ELF-1 (cell line): ENCODE measurements at places on chromosomes 13 and 19.

DNA sequence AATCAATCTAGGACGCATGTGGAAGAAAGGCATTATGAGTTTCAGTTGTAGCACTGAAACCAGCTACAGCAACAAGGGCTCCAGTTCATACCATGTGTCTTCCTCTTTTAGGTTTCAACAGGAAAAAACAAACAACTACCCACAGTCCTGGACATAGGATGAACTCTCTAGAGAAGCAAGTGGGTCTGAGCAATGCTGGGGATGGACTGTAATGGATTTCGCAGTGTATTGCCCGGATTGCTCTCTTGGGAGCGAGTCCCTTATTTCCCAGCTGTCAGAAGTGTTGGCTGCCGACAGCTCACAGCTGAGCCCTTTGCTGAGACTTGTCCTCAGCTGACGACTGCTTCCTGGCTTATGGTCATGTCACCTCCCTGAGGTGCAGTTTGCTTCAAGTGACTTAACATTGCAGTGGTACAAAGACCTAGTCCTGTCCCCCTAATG lies 12.1 kb upstream of the MYCBP2 start:
- DNase-seq = no peak

DNA sequence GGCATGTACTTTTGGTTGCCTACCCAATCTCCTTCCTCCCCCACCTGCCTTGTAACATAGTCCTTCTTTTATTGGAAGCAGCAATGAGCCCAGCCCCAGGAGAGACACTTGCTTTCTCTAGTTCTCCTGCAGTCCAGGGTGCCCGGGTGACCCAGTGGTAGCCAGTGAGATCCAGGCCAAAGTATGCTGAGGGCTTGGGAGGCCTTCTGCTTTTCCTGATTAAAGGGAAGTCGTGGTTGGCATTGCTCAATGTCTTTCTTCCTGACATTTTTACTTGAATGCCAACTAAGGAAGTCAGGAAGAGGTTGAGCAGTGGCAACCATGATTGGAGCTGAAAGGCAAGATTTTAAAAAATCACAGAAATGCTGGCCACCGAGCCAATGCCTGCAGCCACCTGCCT lies 25.7 kb downstream of the CNMD start:
- DNase-seq = no peak

- DNase-seq = no peak
These were observed 379.0 kb downstream of the OXGR1 start for GRCh38 chr13:96615252-96615651.

DNA sequence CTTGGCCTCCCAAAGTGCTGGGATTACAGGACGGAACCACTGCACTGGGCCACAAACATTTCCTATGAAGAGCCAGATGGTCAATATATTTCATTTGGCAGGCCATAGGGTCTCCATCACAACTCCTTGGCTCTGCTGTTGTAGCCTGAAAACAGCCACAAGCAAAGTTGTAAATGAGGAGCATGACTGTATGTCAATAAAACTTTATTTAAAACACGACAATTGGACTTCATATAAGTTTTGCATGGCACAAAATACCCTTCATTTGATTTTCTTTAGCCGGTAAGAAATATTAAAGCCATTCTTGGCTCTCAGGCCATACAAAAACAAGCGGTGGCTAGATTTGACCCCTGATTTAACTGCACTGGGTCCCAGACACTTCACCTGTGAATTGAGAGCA lies 3.1 kb upstream of the FPR1 start:
- DNase-seq = no peak

DNA sequence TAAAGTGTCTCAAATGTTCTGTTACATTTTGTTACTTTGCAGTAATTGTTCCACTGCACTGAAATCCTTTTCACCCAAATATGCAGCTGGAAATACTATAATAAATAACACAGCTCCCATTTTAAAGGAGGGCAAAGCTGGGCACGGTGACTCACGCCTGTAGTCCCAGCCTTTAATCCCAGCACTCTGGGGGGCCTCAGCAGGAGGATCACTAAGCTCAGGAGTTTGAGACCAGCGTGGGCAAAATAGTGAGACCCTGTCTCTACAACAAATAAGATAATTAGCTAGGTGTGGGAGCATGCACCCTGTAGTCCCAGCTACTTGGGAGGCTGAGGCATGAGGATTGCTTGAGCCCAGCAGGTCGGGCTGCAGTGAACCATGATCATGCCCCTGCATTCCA lies 7.5 kb upstream of the UBAC2 start:
- DNase-seq = no peak

DNA sequence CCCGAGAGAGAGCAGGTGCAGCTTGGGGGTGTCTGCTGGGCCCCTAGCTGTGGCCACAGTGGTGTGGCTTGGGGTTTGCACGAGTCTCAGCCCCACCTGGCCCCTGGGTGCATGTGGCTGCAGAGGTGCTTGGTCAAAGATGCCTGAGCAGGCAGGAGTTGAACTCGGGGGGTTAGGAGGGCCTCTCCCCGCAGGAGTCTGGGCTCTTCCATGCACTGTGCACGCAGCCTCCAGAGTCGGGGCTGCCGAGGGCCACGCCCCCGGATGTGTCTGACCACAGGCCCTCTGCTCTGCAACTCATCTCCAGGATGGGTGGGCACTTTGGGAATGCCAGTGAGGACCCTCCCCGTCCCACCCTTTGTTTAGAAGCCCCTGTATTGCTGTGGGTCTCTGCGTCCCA lies 91.5 kb upstream of the MCF2L start:
- no peak for DNase-seq

- DNase-seq = no peak
These were observed 405.8 kb downstream of the FGF9 start for GRCh38 chr13:22076658-22077057.

DNA sequence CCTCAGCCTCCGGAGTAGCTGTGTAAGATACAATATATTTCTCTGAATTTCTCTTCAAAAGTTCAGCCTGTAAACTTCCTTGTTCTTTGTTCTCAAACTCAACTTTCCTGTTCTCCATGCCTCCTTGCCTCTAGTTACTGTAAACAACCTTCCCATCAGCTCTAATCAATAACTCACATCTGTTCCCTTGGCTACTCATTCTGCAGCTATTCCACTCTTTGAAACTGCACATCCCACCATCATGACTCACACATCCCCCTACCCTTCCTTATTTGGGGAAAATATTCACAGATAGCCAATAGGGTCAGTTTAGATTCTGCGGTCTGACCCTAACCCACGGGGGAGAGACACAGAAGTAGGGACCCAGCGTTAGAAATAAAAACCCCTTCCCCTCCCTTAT lies 2.0 kb downstream of the ZNF562 start:
- peak; percentile 8 for DNase-seq

DNA sequence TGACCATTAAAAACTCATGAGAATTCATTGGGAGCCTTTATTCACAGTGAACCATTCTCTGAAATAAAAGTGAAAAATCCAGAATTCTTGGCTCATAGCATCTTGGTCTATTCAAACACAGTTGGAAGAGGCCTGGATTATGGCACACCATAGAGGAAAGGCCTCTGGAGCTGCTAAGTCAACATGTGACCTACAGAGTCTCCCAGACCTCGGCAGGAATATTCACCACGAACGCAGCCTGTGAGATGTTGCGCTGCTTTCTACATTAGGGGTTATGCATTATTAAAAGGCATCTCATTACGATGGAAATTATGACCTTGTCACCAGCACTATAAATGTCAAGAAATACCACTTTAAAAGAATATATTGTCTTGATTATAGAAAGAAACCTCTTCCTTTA lies 132.6 kb downstream of the EFNB2 start:
- DNase-seq = no peak

DNA sequence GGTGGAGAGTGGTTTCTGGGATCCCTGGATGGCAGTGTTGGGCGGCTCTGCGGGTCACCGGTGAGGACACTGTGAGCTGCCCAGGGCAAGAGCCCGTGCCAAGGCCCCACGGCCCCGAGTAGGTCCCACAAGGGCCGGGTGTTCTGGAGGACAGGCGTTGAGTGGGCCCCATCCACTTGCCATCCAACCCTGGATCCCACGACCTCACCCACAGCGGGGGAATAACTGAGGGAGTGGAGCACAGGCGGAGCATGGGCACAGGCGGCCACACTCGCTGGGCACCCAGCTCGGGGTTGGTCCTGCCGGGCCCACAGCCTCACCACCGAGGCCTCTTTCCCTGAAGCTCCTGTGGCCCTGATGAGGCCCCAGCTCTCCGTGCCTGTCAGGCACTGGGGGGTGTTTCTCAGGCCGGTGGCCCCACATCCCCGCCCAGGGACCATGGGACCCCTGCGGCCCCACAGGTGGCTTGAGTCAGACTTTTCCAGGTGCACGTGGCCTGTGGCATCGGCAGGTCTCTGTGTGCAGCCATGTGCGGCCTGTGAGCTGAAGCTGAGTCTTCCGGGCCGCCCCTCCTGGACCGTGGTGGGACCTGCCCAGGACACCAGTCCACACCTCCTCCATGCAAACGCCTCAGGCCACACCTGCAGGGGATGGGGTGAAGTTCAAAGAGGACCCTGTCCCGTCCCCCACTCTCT lies 16.6 kb downstream of the TMEM255B start:
- no peak for DNase-seq

- DNase-seq = no peak
These were observed 6.0 kb upstream of the RABAC1 start for GRCh38 chr19:41965106-41965505.

DNA sequence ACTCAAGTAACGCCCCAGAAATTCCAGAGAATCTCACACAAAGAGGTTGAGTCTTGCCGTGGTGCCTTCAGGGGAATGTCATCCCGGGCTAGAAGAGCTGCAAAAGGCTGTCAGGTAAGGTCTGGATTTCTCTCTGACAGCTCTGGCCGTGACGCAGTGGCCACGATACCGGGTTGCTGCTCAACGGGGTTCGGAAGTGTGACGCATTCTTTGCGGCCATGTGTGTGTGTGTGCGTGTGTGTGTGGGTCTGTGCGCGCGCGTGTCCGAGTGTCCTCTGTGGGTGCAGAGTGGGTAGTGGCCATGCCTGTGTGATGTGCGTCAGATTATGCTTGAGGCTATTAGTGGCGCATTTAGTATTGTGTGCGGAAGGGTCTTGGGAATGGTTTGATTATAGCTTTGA lies 306 bp downstream of the ZNF540 start:
- DNase-seq = no peak

GRCh38 chr19:38698225-38699026 lies 45.8 kb downstream of the CAPN12 start:
- DNase-seq = no peak

DNA sequence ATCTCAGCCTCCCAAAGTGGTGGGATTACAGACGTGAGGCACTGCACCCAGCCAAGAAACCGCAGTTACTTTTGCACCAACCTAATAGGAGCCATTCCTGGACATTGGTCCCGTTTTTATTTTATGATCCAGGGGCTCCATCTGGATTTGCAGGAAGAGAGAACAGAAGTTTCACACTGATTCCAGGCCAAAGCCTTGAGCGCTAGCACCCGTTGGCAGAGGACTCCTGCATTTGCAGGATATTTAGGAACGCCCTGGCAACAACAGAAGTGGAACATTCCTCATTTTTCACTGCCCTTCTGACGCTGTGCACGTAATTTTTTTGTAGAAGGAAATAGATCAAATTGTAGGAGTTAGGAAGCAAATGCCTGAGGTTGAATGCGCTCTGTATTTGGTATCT lies 11.7 kb upstream of the SULT2A1 start:
- DNase-seq = no peak

GRCh38 chr13:102470283-102470917 lies 68.6 kb upstream of the FGF14 start:
- no peak for DNase-seq

- no peak for DNase-seq
These were observed 57.9 kb downstream of the KCTD12 start for GRCh38 chr13:76828316-76828741.

DNA sequence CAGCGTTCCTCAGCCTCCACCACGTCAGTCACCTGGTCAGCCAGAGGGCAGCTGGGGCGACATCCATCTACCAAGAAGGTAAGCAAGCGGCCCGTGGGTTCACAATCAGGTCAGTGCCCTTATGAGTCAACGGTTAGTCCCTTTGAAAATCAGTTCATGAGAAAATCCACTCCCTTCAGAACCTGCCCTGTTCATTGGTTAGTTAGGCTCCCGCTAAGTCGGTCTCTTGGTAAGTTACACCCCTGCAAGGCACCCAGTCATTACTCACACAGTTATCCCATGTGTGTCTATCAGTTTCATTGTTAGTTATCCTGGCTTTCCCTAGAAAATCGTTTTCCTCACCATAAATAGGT lies 564 bp downstream of the SIGLECL1 start:
- DNase-seq = no peak

GRCh38 chr19:18760440-18761383 lies 30.4 kb downstream of the COMP start:
- no peak for DNase-seq

- no peak for DNase-seq
These were observed 826.9 kb upstream of the PCDH9 start for GRCh38 chr13:68056816-68057710.

GRCh38 chr13:113917594-113918371 lies 53.9 kb upstream of the GAS6 start:
- no peak for DNase-seq

GRCh38 chr13:42149136-42149535 lies 100.7 kb downstream of the DGKH start:
- no peak for DNase-seq

DNA sequence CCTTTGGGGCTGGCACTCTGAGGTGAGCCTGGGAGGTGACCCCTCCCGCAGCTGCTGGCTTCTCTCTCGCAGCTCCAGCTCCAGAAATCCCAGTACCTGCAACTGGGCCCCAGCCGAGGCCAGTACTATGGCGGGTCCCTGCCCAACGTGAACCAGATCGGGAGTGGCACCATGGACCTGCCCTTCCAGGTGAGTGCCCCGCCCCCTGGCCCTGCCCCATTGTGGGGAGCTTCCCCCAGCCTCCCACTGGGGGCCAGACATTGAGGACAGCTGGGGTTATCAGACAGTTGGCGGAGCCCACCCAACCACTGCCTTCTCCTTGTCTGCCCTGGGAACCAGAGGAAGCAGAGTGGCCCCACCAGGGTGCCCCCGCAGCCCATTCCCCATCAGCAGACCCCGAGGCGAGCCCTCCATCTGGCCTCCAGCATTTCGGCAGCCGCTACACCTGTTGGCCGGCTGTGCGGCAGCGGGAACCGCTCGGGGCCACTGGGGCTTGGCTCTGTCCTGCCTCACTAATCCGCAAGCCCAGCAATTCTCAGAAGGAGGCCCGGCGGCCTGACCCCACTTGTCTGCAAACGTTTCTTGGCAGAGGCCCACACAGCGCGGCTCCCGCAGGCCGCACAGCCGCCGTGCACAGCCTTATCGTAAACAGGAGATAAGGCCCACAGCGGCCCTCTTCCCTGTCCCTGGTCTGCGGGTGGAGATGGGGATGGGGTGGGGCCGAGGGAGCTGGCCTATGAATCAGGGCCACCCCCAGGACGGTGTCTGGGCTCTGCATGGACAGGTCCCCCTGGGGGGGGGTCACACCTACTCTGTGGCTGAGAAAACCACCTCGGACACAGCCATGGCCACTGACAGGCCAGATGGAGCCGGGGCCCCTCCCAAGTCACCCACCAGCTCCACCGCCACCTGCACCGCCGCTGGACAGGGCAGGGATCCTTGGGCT lies 48.0 kb downstream of the COMP start:
- DNase-seq = peak; percentile 75

DNA sequence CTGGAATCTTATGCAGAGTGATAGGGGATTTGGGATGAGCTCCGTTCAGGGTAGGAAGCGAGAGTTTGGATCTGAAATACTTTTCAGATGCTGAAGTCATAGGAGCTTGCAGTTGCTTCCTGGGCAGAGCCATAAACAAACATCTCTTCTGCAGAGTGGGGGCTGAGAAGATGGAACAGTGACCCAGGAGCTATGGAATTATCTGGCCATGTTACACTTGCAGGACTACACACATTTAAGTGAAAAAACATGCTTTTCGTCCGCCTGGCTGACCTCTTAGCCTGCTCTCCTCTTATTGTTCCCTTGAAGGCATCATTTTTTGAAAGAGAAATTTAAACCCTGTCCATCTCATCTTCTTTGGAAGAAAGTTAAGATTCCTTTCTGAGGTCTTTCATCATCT lies 40.7 kb downstream of the PSG11 start:
- no peak for DNase-seq

GRCh38 chr19:24032651-24033050 lies 54.3 kb upstream of the ZNF254 start:
- DNase-seq = no peak
